NCI-H146 (cell line): ENCODE measurements at places on chromosomes 4 and X.

GRCh38 chr4:101345271-101345595 is 2.1 kb downstream of the PPP3CA start:
- no peak for DNase-seq

- no peak for DNase-seq
Observed at GRCh38 chrX:19899217-19899788, 11.9 kb upstream of the SH3KBP1 start.

DNA sequence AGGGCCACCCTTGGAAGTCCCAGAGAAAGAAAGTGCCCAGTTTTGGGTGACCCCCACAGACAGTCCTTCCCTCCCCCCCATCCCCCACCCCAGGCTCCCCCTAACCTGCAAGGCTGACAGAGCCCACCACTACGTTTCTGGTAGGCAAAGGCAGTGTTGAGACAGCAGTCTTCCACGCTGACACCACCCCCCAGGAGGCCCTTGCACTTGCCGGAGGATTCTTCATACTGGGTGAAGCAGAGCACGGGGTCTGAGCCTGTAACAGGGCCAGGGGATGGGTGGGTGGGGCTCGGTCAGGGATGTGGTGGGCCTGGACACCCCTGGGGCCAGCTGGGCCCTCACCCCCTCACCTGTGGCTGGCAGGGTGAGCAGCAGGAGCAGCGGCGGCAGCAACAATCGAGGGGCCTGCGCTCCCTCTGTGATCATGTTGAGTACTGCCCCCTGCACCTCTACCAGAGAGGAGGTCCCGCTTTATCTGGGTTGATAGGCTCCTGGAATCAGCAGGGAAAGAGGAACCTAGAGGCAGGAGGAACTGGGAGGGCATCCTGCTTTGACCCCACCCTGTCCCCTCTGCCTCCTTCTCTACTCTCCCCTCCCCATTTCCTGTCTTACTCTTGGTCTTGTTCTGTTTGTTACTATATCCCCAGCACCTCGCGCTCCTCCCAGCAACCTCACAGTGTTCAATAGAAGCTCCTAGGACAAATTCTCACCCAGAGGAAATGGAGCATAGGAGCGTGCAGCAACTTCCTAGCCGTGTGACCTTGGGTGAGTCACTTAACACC is at the start of gene CFP:
CFP (minus strand) TSS at position 512 of the 782 bp plus-strand sequence; CDS start at position 426, 86 bp downstream.
- DNase-seq, result no peak

DNA sequence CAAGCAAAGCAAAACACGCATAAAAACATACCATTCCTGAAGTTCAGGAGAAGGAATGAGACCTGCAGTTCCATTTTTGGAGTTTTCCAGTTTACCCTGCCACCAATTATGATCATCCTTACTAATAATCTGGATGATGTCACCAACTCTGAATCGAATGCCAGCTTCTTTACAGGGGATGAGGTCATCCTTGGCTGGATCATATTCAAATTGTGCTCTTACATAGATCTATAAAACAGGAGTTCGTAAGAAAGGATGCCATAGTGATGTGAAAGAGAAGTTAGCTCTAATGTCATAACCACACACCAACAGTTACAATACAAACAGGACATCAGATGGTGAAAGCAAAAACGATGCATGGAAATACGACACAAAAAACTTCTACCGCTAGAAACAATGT is 106.5 kb downstream of the NYX start:
- no peak for DNase-seq

DNA sequence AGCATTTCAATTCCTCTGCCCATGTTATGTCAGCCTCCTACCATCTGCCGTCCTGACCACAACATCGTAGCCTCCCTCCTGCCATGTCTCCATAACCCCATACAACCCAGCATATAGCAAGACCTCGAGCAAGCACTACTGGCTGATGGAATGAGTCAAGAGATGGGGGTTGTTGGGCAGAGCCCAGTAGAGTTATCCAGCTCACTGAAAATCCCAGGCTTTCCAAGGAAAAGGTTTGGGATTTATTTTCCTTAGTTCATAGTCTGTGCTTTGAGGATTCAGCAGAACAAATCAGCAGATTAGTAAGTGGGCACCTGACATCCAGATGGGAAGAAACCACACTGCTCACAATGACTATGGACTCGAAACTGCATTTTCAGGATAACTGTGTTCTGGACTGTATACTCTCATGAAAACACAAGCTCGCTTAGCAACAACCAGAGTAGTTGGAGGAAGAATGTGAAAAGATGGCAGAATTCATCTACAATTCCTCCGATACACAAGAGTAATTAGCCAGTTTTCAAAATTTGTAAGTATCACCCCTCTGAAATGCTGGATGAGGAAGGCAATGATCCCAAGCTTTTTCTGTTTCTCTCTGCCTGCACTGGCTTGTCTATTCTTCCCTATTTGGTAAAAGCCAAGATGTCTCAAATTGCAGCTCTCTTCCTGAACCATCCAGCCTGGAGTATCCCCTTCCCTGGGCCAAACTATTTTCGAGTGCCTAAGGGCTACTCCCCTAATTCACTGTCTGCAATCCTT is 186.2 kb upstream of the TBL1X start:
- no peak for DNase-seq

- DNase-seq, result no peak
Observed at GRCh38 chr4:63080934-63081333, 1328.3 kb downstream of the TECRL start.

DNA sequence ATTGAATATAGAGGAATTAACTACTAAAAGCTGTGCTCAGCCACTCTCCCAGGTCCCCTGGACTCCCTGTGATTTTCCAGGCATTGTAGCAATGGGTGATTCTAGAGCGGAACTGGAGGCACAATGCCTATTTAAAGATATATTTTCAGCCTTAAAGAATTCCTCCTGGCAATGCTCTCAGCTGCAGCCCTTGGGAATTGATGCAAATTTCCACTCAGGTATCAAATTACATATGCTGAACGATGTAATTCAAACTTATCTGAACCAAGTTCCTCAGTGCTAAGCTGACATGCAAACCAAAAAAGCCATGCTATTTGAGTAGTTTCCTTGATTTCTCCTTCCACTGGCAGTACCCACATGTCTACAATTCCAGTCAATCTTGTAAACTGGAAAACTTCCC is 86.3 kb upstream of the GABRA3 start:
- DNase-seq, result no peak

DNA sequence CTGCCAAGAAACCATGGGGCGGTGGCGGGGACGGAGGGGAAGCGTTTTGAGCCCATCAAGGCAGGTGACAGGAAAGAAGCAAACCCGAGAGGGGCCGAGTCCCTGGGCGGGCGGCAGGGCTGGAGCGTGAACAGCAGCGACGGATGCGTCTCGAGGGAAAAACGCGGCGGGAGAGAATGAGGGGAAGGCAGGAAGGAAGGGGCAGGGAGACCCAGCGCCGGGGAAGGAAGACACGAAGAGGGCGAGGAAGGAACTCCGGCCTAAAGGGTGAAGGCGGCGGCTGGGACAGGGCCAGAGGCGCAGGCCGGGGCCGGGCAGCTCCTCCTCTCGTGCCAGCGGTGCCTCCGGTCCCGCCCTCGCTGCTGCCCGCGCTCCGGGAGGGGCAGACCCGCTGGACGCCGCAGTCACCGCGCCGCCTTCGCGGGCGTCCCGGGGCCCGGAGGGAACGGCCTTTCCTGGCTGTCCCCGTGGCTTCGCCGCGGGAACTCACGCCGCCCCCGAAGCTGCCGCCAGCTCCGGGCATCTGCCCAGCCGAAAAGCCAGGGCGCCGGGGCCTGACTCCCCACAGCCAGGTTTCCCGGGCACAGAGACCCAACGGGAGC is 751 bp upstream of the RGS12 start:
- no peak for DNase-seq

DNA sequence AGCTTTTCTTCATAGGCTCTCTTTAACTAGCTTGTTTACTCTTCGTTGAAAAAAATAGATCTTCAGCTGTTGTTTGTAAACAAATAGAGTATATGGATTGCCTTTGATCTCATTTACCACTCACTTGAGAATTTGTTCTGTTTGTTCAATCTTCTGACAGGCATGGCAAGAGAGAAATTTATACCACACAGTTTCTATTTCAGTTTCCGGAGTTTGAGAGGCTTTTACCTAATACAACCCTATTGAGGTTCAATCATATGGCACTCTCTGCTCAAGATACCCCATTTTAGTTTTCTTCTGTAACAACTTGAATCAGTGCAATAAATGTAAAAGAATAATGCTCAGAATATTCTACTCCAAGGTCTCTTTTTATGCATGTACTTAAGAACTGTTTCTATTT is 148.0 kb downstream of the EMCN start:
- DNase-seq, result no peak

DNA sequence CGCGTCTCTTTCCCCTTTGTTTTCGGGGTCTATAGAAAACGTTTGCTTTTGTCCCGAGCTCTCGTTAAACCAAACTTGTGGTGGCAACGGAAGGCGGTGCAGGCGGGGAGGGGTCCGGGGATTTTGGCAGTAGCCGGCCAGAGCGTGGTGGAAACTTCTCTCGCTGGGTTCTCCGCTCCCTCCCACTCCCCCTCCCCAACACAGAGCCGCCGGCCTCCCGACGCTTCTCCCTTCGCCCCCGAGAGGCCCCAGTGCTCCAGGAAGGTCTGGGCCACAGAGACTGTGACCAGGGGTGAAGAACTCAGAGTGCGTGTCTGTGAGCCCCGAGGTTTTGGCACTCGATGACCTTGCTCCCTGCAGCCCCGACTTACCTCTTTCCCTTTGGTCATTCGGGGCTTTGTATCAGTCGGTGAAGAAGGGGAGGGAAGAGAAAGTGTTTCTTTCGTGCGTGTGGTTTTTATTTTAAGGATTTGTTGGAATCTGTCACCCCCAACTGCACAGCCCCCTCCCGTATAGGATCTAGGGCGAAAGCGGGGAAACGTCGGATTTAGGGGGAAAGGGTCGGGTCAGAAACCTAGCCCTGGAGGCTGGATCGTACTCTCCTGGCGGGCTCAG is 9.0 kb upstream of the BCOR start:
- peak; percentile 55 for DNase-seq

- DNase-seq, result peak; percentile 20
Observed at GRCh38 chrX:153582896-153583295, 16.0 kb downstream of the CCNQ start.

DNA sequence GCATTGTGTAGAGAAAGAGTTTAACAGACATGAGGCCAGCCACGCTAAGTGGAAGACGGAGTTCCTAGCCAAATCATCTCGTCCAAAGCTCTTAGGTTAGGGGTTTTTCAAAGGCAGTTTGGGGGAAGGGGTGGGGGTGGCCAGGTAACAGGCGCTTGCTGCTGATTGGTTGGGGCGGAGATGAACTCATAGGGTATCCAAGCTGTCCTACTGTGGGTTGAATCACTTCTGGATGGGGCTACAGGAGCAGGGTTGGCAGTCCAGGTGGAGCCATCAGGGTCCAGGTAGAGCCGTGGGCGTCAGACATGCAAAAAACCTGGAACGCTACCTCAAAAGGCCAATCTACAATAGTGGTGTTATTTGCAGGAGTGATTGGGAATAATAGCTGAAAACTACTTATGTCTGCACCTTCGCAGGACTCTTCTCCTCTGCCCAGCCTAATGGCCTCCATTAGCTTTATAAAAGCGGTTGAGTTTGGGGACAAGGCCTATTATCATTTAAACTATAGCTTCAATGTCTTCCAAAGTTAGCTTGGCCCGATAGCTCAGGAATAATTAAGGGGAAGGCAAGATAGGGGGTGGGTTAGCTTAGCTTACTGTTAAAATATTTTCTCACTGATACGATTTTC is 579.6 kb downstream of the NLGN4X start:
- DNase-seq, result no peak

- DNase-seq, result peak; percentile 67
Observed at GRCh38 chr4:6763330-6763851, 19.1 kb upstream of the KIAA0232 start.

DNA sequence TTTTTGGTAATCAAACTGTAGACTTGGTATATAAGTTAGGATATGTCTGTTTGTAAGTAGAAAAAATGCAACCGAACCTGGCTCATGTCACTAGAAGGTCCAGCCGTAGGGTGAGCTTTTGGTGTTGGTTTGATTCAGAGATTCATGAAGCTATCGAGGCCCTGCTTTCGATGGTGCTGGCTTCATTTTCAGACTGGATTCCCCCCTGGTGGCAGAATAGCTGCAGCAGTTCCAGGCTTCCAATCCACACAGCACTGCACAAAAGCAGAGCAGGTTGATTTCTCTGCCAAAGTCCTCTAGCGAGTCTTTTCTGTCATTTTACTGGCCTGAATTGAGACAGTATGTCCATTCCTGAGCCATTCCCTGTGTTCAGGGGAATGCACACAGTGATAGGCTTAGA is 33.1 kb downstream of the PDK3 start:
- DNase-seq, result no peak

GRCh38 chrX:43703211-43703791 is 47.2 kb downstream of the MAOA start:
- no peak for DNase-seq

GRCh38 chr4:1060121-1060520 is 48.7 kb downstream of the FGFRL1 start:
- DNase-seq, result no peak

DNA sequence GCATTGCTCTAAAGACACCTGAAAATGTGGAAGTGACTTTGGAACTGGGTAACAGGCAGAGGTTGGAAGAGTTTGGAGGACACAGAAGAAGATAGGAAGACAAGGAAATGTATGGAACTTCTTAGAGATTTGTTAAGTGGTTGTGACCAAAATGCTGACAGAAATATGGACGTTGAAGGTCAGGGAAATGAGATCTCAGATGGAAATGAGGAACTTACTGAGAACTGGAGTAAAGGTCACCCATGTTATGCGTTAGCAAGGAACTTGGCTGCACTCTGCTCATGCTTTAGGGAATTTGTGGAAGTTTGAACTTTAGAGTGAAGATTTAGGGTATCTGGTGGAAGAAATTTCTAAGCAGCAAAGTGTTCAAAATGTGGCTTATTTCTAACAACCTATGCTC is 99.4 kb downstream of the FAM13A start:
- no peak for DNase-seq

DNA sequence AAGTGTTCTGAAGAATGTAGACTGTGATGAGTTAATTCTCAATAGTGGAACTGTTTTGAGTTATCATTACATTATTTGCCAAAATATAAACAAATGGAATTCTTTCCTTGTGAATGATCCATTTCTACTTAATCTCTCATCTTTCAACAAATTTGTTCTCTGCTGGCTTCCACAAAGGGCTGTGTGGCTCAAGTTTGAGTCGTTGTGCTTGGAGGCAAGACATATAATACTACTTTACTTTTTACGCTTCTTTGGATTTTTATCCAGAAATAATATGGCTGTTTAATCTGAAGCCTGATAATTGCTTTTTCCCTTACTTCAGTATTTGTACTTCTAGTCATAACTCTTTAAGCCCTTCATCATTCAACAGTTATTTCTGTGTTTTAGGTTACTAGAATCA is 169.5 kb downstream of the ARHGAP10 start:
- no peak for DNase-seq

DNA sequence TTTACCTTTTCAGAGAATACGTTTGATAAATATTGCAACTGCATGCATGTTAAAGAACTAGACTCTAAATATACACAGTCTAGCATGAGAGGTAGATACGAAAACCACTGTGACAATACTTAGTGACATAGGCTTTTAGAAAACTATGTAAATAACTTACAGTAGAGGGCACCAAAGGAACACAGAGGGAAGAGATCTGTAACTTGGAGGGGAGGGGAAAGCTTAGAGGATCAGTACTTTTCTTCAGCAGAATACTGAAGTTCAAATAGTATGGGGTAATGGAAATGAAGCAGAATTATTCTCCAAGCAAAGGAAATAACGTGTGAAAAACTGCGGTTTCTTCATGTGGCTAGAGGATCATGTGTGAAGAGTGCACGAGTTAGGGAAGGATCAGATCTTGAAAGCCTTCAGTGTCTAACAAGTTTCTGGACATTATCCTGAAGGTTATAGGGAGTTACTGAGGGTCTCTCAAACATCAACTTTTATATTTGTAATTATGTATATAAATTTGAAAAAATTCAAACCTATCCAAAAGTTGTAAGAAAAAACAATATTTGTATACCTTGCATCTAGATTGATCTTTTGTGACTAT is 264.3 kb downstream of the NPFFR2 start:
- DNase-seq, result peak; percentile 31
